ENCODE measurements at places on chromosomes 3 and 15.

- no peak for DNase-seq
These were observed 188.7 kb downstream of the IL5RA start for GRCh38 chr3:2921452-2921851.

- no peak for DNase-seq
These were observed 862.5 kb downstream of the FHIT start for GRCh38 chr3:60388731-60389130.

GRCh38 chr3:195918176-195918575 is 9.8 kb upstream of the TNK2 start:
- DNase-seq: no peak

DNA sequence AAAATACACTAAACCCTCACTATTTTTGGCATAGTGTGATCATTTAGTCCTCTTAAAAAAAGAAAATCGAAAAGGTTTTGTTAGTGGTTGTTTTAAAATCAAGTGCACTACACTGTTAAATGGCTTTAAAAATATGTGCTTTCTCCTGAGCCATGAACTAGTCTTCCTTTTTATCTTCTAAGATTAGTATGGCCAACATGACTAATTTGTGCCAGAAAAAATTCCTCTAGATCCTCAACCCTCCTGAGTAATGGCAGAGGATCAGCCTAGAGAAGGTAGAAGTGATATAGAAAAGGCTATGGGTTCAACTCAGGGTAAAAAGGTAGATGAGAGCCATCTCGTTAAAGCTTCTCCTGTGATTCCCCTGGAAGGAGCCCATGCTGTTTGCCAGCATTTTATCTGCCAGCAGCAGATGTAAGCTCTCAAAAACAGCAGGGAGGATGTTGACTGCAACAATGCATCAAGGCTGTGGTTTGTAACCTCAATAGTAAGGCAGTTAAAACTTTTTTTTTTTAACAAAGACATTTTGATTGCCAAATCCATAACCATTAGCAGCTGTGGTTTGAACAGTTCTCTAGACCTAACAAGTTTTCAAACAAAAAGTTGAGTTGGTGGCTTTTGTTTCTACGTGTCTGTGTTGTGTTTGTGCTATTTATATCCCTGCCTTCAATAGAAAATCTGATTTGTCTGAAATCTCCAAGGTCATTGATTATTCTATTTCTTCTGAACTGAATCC is 30.2 kb upstream of the ZNF609 start:
- DNase-seq: peak; percentile 10

GRCh38 chr3:127395663-127396355 is 108.0 kb upstream of the PRR20G start:
- DNase-seq: no peak

GRCh38 chr15:43186003-43186353 is 775 bp downstream of the CCNDBP1 start:
- DNase-seq: no peak

- no peak for DNase-seq
These were observed 10.9 kb downstream of the ARL6IP5 start for GRCh38 chr3:69095636-69096035.

DNA sequence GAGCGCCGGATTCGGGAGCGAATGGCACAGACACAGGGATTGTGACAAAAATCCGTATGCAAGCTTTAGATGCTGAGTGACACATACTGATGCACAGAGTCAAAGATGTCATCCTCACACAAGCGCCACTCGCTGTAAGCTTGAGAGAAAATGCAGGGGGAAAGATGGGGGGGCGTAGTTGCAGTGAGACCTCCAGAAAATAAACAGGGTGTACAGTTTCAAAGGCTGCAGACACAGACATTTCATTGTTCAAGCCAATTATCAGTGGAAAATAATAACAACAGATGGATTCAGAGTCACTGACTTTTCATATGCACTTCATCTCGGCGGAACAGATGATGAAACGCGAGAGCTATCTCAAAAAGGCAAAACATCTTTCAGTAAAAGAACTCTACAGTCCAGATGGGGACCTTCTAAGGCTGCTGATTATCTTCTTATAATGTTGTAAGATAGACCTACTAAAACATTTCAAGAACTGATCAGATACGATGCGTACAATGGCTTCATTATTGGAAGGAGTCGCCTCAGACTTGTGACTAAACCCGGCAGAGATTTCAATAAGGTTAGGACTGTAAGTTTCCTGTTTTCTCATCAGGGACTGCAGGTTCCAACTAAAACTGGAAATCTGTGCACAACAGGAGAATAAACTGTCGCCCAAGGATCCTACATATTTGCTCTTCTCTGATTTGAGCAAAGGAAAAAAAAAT is 275.4 kb downstream of the FOXP1 start:
- no peak for DNase-seq

DNA sequence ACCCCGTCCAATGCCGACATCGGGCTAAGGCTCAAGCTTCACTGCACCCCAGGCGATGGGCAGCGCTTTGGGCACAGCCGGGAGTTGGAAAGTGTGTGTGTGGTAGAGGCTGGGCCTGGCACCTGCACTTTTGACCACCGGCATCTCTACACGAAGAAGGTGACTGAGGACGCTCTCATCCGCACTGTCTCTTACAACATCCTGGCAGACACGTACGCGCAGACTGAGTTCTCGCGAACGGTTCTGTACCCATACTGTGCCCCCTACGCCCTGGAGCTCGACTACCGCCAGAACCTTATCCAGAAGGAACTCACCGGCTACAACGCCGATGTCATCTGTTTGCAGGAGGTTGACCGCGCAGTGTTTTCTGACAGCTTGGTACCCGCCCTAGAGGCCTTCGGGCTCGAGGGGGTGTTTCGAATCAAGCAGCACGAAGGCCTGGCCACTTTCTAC is 1.0 kb downstream of the PDE12 start:
- DNase-seq: no peak

- DNase-seq: no peak
These were observed 3.5 kb upstream of the TM4SF18 start for GRCh38 chr3:149336925-149337324.

- no peak for DNase-seq
These were observed 553.8 kb upstream of the SGO1 start for GRCh38 chr3:20739814-20740213.

DNA sequence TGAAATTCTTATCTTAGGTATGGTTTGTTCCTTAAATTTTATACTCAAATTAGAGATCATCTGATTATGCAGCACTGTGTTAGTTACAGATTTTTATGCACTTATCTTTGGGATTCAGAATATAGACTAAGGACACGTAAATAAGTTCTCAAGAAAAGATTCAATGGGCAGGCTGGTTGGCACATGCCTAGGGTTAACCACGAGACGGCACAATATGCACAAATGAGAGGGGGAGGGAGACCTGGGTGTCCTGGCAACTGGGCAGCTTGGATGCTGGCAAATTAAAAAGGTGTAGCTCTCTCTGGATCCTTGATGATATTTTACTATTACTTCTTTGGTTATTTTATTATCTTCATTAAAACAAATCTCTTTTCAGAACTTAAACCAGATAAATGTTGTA is 672 bp downstream of the AADAC start:
- no peak for DNase-seq

DNA sequence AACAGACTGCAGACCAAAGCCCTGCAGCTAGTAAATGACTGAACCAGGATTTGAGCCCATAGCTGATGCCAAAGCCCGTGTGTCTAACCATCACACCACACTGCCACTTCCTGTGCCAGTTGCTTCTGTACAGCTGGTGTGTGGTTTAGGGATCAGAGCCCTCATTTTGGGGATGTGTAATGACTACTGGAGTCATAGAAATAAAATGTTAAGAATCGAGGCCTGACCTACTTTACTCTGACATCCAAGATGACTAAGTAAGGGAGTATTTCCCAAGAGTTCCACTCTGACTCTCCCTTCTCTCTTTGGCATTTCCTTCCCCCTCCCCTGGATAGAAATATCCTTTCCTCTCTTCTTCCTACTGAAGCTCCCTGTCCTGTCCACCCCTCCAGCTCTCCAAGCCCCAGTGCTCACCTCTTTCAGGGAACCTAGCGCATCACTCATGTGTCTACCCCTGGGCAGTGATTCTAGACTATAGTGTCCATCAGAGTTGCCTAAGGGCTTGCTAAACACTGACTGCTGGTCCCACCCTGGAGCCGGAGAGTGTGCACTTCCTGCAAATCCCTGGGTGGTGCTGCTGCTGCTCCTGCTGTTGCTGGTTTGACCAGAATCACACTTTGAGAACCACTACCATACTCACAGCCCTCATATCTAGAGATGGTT is 53.8 kb downstream of the MGLL start:
- DNase-seq: peak; percentile 80

DNA sequence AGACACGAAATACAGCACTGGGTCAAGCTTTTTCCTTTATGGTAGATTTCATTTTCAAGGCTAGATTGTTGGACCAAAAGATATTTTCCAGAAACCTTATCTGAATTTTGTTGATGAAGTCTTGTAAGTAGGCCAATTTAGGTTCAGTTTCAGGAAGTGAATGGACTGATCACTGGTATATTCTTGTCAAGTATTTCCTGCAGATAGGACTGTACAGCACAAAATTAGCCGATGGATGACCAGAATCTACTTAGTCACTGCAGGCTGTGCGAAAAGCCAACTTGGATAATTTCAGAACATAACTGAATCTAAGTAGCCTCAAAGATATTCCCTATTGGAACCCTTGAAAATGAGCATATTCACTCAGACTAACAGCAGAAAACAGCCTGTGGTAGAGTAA is 206.5 kb downstream of the NR1D2 start:
- DNase-seq: no peak

GRCh38 chr3:168284728-168285127 is 189.0 kb upstream of the GOLIM4 start:
- DNase-seq: no peak

- no peak for DNase-seq
These were observed 20.3 kb upstream of the BMF start for GRCh38 chr15:40128766-40129660.

- no peak for DNase-seq
These were observed 84.0 kb downstream of the CFAP20DC start for GRCh38 chr3:58965865-58966264.

- no peak for DNase-seq
These were observed 90.5 kb downstream of the FAM227B start for GRCh38 chr15:49530092-49530491.

DNA sequence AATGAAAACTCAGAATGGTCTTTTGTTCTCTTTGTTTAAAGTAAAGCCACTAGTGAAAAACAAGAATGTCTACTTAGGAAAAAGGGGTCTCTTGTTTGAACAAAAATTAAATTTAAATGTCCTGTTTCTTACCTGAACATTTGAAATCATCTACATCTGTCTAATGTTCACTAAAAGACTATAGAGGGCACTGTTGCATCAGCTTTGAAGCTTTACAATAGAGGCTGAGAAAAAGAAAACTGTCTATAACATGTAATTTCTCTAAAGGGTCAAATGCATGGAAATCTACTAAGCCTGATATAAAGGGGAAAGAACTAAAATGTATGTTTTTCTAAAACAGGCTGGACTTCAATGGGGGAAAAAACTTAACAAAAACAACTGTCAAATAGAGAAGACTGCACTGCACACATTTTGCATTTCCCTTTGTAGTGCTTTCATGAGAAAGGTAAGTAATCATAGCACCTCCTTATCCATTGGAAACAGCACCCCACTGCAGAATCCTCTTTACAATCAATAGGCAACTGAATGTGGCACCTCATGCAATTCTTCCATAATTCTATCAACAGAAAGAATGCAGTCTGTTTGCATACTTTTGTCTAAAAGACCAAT is 26.3 kb downstream of the DPH6 start:
- DNase-seq: no peak

GRCh38 chr3:151067158-151067557 is 18.3 kb upstream of the MED12L start:
- DNase-seq: no peak

GRCh38 chr3:89239774-89240173 is 132.4 kb downstream of the EPHA3 start:
- no peak for DNase-seq

- no peak for DNase-seq
These were observed 290.5 kb upstream of the VEPH1 start for GRCh38 chr3:157793745-157794144.

GRCh38 chr3:100556673-100557310 is 52.6 kb upstream of the ADGRG7 start:
- DNase-seq: no peak

DNA sequence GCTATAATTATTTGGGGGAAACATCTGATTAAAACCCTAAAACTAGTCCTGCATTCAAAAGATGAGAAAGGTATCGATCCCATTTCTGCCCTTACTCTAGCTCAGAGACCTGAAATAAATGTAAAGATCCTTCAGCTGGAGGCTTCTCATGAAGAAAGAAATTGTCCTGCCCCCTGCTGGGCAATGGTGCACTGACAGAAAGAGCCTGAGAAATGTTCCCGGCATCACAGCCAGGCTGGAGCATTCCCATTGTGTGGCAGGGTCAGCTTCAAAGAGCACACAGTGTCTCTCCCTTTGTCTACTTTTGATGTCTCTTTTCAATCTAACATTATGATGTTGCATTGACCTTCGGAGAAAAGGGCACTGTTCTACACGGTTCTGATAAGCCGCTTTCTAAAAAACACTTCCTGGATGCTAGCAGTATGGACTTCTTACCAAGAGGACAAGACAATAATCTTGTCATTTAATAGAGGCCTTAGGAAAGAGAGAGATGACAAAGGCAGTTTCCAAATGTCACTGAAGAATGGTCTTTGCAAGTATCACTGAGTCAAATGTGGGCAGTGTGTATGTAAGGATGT is 287.5 kb downstream of the MAGI1 start:
- DNase-seq: no peak

DNA sequence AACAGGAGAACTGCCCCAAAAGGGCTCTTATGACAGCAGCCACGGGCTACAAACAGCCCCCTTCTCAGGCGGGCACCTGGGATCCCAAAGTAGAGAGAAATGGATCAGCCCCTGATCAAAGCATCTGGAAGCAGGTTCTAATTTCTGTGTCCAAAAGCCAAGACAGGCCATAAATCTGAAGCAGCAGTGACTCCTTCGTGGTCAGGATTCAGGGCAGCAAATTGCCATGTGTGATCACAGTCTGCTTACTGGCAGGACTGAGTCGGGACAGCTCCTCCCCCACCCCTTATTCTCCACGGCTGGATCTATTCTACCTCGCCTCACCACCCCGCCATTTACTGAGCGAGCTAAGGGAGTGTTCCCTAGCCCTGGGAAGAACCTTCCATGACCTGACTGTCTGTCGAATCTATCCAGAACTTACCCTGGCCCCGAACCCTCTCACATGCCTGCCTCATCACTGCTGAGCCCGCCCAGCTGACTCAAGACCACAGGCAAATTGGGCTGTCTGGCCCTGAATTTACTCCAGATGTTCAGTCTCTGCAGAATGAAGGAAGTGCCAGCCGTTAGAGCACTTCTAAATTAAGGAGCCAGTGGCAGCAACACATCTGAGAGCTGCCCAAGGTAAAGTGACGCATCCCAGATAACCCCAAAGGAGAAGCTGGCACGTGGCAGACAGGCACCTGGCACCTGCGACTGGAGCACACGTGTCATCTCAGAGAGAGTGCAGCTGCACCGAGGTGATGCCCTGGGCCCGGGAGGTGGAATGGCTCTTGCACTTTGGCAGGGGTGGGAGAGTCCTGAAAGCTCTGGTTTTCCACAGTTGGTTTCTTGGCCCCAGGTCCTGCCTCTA is 1.3 kb downstream of the LRRC15 start:
- no peak for DNase-seq

- DNase-seq: no peak
These were observed 24.5 kb downstream of the ANXA2 start for GRCh38 chr15:60373327-60373726.

Measured in epithelial cell of prostate (primary cell).